ENCODE measurements at places on chromosomes 5 and 9.
A peak's percentile ranks its signal among the peaks of the same experiment; 100 is the strongest.

DNA sequence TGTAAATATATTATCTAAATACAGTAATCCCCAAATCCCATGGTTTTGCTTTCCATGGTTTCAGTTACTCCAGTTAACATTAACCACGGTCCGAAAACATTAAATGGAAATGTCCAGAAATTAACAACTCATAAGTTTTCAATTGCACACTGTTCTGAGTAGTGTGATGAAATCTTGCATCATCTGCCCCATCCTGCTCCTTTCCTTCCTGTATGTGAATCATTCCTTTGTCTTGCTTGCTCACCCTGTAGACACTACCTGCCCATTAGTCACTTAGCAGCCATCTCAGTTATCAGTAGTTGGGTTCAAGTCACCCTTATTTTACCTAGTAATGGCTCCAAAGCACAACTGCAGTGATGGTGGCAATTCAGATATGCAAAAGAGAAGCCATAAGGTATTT, 1568.5 kb upstream of the WWC1 start:
- no peak for DNase-seq

DNA sequence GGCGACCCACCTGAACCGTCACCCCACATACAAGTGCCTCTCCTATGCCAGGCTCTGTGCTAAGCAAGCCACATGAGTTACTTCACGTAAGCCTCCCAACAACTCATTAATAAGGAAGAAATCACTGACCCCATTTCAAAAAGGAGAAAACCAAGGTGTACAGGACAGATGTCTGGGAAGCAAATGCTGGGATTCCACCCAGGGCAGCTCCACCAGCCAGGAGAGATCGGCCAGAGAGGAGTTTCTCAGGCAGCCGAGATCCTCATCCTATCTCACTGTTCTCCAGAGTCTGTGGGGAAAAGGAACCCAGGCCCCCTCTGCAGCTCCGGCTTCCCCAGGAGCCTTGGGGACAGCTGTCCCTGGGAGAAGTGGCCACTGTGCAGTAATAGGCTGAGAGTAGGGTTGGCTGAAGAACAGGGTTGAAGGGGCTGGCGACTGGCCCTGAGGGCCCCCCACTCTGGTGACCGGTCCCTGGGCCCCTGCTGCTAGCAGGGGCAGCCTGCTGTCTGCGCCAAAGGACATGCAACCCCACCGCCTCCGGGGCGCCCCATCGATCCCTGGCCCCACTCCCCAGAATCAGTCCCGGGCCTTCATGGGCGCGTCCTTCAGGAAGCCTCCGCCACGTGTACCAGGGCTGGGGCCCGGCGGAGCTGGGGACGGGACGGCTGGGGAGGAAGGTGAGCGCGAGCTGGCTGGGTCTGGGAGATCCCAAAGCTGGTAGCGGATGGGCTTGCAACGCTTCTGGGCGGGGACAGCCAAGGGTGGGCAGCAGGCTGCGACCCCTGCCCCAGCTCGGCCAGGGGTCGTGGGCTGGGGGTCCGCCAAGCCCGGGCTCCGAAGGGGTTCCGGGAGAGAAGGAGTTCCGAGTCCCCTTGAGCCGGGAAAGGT, 44.1 kb upstream of the STXBP1 start:
- no peak for DNase-seq

- DNase-seq, result no peak
Observed at GRCh38 chr9:98971168-98971914, 27.6 kb downstream of the COL15A1 start.

DNA sequence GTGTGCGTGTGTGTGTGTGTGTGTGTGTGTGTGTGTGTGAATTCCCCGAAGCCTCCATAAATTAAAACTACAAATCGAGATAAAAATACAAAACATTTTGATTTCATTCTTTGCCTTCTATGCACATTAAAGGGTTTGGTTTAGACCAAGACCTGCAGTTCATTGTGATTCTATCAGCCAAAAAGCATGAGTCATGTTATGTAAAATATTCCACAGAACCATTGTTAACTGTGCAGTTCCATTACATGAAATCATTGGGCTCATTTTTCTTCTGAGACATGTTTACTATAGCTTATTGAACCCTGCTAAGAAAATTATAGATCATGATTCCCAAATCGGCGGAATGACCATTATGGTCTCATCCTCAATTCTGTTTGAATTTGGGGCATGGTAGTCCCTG, 11.7 kb downstream of the CAVIN4 start:
- no peak for DNase-seq

GRCh38 chr9:68648971-68649370, 56.1 kb upstream of the PIP5K1B start:
- no peak for DNase-seq

DNA sequence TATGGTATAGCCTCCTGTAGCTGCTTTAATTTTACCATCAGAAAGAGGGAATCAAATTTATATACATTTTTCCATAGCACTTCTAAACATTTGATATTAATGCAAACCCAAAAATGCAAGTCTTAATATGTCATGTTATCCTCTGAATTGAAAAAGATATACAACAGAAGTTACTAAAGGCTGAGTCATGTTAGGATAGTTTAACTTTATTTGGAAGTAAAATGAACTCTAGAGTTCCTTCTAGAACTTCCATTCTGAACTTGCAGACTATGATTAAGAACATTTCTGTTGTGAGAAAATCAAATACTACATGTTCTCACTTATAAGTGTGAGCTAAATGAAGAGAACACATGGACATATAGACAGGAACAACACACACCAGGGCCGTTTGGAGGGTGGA, 317.3 kb upstream of the PRR16 start:
- no peak for DNase-seq

DNA sequence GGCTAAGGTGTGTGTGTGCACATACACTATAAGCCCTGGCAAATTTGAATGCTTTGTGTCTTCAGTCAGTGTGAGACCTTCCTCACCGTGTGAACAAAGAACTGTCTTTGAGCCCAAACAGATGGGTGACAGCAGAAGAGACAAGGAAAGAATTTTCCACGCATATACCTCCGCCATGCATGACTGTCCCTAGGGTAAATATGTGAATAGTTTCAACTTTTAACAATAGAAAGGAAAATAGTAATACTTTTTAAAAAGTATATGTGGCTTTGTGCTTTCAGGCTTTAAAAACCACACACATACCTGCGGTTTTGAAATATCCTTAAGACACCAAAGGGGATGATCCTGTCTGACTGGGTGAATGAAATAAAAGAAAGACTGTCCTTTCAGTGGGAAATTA, 438.6 kb upstream of the MPDZ start:
- no peak for DNase-seq

DNA sequence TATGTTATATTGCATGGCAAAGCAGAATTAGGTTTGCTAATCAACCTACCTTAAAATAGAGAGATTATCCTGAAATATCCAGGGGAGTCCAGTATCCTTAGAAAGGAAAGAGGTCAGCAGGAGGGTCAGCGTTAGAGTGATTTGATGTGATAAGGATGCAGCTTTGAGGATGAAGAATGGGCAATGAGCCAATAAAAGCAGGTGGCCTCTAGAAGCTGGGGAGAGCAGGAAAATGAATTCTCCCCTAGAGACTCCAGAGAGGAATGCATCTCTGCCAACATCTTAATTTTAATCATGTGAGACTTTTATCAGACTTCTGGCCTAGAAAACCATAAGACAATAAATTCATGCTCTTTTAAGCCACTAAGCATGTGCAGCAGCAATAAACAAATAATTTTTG, 65.7 kb upstream of the SYK start:
- no peak for DNase-seq

DNA sequence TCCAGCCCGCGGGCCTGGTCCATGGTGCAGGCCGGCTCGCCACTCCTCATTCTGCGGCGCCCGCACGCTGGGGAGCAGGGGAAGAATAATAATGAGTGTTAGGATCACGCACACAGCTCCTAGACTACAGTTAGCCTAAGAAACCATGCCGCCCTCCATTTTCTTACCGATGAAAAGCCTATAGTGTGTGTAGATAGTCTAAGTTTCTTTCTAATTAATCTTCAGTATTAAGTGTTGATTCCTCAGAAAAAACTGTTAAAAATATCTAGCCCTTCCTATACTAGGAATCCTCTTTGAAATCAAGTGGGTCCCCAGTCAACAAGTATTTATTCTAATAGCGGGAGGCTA, 9.3 kb downstream of the ZBED3 start:
- DNase-seq, result no peak

GRCh38 chr5:130052752-130053151, 148.5 kb downstream of the CHSY3 start:
- DNase-seq, result no peak

- DNase-seq, result no peak
Observed at GRCh38 chr9:87734106-87734505, 8.2 kb downstream of the CTSL start.

- DNase-seq, result no peak
Observed at GRCh38 chr5:98349251-98349989, 424.0 kb upstream of the RGMB start.

DNA sequence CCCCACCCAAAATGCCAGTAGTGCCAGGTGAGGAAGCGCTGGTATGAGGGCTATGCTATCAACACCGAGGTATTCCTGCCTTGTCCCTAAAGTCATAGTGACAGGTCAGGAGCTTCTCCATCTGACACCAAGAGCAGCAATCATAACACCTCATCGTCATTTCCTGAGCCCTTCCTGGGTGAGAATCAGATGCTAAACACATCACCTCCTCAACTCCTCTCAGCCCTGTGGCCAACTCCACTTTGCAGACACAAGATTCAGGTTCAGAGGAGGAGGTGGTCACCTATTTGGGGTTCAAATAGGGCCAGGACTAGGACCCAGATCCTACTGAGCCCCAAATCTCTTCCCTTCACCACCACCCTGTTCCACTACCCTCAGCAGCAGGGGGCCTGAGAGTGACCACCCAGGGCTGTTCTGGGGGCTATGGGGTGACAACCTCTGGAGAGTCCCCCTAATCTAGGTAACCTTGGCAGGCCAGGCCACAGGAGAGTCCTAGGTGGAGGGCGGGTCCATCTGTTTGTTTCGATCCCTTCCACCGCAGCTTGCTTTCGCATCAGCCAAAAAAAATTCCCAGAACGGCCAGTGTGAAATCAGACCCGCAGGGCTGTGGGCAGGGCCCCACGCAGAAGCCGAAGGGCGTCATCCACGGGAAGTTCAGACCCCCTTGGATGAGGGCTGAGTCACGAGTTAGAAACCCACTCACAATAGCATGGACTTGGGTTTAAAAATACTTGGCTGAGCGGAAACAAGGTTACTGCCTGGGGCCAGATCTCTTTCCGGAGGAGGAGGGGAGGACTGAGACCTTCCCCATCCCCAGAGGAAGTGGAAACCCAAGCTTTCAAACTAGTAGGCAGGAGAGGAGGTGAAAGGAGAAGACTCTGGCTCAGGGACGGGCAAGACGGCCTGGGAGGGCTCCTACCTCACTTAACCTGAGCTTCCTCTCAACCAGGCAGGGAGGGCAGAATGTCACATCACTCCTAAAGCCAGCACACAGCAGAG, 8.7 kb downstream of the STK10 start:
- peak; percentile 65 for DNase-seq

- DNase-seq, result no peak
Observed at GRCh38 chr5:62287237-62287636, 18.8 kb upstream of the KIF2A start.

DNA sequence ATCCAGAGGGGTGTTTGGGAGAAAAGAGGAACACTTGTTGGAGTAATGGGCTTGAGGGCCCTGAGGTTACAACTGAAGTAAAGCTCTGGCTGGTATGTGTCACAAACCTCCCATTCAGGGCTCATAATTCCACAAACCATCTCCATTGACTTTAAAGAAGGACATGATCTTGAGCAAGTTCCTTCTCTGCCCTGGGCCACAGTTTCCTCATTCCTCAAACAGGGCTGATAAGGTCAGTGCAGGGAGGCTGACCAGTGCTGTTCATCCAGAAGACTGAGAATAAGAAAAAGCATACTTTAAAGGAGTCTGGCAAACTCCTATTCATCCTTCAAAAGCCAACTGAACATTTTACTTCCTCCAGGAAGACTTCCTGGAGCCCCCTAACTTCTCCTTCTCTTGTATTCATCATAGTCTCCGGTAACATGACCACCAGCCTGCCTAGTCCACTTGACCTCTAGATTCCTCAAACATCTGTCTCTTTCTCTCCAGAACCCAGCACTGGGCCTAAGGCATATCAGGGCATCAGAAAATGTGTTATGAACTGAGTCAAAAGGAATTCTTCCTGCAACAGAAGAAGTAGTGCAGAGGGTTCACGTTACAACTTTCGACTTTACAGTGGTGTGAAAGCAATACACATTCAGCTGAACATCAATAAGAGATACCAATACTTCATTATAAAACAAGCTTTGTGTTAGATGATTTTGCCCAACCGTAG, 20.7 kb upstream of the PTPN3 start:
- DNase-seq, result no peak

- DNase-seq, result no peak
Observed at GRCh38 chr5:180161420-180162303, 47.3 kb downstream of the RASGEF1C start.

GRCh38 chr5:31937226-31937625, 236.9 kb downstream of the GOLPH3 start:
- no peak for DNase-seq

- DNase-seq, result no peak
Observed at GRCh38 chr9:17624571-17624970, 45.7 kb downstream of the SH3GL2 start.
